Naive thymus-derived CD4-positive, alpha-beta T cell (primary cell): ENCODE measurements at places on chromosomes 4 and X. TPM values are rescaled to one million over a fixed set of nuclear protein-coding genes. Genes with fewer than 3 reads are reported as not detected.

The CFI gene
- not detected for total RNA-seq

The ANK2 gene
- not detected for total RNA-seq

The RHOXF2B gene
- total RNA-seq: not detected

The MAGEC3 gene
- not detected for total RNA-seq

The AMOT gene
- total RNA-seq: 4.1 TPM

The PDE6B gene
- total RNA-seq: 18.0 TPM

The RRAGB gene
- total RNA-seq: 11.9 TPM

The TRIML2 gene
- not detected for total RNA-seq
